ENCODE measurements at places on chromosomes 2 and 18. TPM values are rescaled to one million over a fixed set of nuclear protein-coding genes. Genes with fewer than 3 reads are reported as not detected.

MOGAT1 gene
- polyA plus RNA-seq = not detected

SLC8A1 gene
- 3.2 TPM for polyA plus RNA-seq

- DNase-seq = no peak
These were observed 100.4 kb upstream of the CD226 start for GRCh38 chr18:70047931-70048603.

GRHL1 gene
- polyA plus RNA-seq = 1.0 TPM

- DNase-seq = no peak
These were observed 135.4 kb downstream of the LAMA3 start for GRCh38 chr18:23824669-23825068.

GRCh38 chr2:133293544-133294353 lies 274.5 kb downstream of the NCKAP5 start:
- no peak for DNase-seq

PPP1R7 gene
- polyA plus RNA-seq = 56.9 TPM

DNA sequence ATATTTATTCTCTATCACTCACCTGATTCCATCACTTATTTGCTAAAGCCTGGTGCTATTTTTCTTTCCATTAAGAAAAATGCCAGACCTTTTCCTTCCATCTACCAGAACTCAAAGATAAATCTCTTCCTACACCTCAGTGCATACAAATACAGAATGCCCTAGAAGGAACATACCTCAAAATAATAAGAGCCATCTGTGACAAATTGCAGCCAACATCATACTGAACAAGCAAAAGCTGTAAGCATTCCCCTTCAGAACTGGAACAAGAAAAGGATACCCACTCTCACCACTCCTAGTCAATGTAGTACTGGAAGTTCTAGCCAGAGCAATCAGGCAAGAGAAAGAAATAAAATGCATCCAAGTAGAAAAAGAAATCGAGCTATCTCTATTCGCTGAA lies 315.9 kb upstream of the UBE2E3 start:
- no peak for DNase-seq

DNA sequence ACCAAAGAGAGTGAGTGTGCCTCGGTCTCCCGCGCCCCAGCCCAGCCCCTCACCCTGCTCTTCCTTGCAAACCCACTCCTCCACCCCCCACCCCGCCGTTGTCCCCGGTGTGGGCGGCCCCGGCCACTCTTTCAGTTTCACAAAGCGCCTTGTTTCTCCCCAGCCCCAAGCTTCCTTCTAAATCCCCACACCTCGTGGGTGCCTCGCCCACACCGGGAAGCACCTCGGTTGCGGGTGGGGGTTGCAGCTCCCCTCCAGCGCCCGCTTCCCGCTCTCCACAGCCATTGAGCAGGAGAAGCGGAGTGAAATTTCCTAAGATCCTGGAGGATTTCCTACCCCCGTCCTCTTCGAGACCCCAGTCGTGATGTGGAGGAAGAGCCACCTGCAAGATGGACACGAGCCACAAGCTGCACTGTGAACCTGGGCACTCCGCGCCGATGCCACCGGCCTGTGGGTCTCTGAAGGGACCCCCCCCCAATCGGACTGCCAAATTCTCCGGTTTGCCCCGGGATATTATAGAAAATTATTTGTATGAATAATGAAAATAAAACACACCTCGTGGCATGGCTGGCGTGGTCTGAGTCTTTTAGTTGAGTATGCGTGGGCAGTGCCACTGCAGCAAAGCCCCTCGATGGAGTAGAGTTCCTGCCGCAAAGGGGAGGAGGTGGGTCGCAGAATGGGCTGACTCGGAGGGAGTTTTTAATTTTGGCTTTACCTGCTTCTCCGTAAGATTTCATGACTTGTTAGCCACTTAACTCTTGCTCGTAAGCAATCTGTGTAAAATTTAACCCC lies 848 bp downstream of the TMSB10 start:
- DNase-seq = peak; percentile 65

DNA sequence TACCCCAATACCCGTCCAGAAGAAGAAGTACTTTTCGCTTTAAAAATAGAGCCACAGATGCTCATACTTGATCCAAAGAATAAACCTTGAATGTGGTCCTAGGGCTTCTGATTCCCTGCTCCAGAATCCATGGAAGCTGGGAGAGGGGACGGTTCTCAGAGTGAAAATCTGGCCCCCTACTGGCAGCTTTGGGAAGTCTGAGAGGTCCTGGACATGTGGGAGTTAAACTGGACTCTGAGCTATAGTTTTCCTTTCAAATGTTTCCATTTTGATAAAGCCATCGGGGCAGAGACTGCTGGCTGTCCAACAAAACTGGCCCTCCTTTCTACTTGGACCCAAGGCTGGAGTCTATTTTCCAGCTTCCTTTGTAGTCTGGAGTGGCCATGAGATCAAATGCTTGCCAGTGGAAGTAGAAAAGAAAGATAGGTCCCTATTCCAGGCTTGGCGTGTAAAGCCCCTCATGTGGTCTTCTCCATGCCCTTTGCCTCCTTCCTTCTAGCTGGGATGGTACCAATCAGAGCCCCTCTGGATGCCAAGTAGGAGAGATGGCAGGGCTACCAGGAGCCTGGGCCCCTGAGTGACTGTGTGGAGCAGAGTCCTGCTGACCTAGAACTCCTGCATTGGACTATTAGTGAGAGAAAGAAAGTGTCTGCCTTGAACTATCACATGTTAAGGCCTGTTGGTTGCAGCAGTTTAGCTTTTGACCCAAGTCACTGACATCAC lies 37.7 kb upstream of the TBC1D8 start:
- DNase-seq = peak; percentile 74

Measured in SK-N-SH (cell line).